HS-5 (cell line): ENCODE measurements at places on chromosomes 6 and 20.
A peak's percentile ranks its signal among the peaks of the same experiment; 100 is the strongest.

- peak; percentile 18 for DNase-seq
These were observed 31.7 kb upstream of the IL20RA start for GRCh38 chr6:137076277-137077068.

- no peak for DNase-seq
These were observed 3.0 kb downstream of the FNDC11 start for GRCh38 chr20:63556873-63557478.

- DNase-seq: no peak
These were observed 1247.9 kb upstream of the MAP3K7 start for GRCh38 chr6:91834813-91835212.

DNA sequence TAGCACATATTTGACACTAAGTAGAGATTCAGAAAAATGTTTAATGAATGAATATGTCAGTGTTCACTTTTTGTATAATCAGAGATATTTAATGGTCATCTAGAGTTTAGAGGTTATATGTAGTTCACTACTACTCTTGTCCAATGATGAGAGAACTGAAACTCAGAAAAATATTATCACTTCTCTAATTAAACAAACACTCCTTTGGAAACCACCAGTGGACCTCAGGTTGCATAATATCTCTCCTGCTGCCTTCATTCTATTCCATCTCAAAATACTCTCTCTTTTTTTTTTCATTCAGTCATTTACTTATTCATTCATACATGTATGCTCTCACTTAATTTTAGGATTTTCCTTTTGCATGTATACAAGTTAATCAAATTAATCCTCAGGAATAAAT, 423.1 kb upstream of the RNF217 start:
- no peak for DNase-seq

DNA sequence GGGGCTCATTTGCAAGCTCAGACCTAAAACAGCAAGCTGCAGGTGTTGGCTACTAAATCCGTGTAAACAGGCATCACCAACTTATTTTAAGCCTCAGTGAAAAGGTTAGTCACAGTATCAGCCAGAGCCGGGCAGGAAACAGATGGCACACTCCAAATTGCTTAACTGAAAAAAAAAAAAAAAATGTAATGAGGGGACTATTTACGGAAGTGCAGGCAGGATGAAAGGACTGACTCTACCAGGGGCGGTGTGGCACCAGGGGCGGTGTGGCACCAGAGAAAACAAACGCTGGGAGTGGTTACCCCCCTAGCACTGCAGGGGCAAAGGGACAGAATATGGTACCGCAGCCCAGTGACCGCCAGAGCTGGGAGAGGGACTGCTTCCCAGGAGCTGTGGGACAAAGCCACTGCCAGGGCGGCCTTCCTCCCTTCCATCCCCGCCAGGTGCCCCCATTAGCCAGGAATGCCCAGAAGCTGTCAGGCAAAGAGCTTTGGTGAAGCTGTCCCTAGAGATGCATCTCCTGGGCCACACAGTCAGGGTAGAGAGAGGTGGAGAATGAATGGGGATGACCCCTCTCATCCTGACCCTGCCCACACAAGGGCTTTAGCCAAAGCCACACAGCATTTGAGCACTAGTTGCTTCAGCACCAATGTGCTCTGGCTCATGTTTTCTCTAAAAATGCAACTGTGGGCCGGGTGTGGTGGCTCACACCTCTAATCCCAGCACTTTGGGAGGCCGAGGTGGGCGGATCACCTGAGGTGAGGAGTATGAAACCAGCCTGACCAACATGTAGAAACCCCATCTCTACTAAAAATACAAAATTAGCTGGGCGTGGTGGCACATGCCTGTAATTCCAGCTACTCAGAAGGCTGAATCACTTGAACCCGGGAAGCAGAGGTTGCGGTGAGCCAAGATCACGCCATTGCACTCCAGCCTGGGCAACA, 39.6 kb upstream of the GFOD1 start:
- DNase-seq: no peak

GRCh38 chr20:25018841-25019240, 26.3 kb upstream of the APMAP start:
- DNase-seq: no peak

DNA sequence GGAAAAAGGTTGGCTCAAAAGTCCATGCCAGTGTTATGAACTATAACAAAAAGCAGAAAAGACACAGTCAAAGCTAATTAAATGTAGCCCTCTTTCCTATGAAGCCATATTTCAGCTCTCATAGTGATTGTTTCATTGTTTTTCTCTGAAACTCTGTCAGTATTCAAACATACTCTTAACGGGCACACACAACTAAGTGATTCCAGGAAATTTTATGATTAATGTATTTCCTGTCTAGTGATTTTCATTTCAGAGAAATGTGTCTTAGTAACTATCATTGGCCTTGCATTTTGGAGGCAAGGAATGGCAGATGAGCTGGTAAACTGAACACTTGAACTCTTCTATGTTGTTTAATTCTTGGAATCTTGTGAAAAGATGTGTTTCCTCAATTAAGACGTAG, 68.0 kb downstream of the CLVS2 start:
- DNase-seq: no peak

DNA sequence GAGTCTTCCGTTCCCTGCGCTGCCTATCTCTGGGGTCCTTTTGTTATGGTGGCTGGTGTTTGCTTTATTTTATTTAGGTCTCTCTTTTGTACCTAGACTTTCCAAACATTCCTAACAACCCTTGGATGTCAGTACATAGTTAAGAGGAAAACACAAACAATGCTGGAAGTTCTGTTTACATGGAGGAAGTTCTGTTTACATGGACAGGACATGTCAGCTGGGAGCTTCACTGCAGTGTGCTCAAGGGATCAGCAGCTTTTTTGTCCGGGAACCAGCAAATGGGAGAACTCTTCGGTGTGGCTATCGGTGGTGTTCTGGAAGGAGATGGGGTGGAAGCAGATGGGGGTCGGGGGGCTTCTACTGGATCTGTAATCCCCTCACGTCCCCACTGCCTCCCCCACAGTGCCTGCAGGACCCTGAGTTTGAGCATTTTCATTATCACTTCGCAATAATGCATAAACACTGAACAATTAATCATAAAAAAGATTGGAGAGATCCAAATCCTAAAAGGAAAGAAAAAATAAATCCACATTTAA, 2.7 kb downstream of the SERPINB6 start:
- DNase-seq: no peak

DNA sequence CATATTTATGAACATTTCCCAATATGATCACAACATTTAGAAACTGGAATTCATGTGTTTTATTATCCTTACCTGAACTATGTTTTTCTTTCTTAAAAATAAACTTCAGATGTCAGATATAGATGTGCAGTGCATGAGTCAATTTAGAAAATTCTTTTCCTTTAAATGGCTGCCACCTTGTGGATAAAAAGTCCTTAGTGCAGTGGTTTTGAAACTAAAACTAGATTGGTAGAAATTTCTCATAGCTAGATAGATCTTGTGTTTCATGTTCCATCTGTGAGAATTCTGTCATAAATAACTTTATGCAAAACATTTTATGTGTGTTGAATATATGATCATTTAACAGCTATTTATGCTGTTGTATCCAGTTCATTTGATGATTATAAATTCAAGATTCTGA, 134.9 kb downstream of the KLHL32 start:
- DNase-seq: no peak

- no peak for DNase-seq
These were observed 497 bp downstream of the ACSS1 start for GRCh38 chr20:25057234-25058050.

- no peak for DNase-seq
These were observed 32.8 kb downstream of the PPP1R14C start for GRCh38 chr6:150175586-150176151.

DNA sequence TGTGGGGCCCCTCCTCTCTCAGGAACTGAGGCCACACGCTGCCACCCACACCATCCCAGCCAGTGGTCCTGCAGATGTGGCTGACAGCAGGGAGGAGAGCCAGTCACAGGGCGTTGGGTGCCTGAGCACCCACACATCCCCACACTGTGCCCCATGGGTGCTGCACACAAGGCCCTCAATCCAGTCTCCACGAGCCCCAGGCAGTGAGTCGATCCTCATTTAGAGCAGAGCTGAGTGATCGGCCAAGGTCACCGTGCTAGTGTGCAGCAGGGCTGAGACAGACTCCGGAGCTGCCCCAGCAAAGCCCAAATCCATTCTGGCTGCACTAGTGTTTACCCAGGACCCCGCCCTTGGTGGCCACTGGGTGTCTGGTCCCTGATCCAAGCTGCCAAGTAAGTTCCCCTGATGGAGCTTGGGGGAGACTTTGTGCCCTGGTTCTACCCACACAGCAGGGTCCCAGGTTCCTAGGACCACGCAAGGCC, 9.0 kb downstream of the C20orf203 start:
- no peak for DNase-seq

GRCh38 chr6:110590821-110591351, 114.5 kb upstream of the SLC22A16 start:
- DNase-seq: peak; percentile 13

DNA sequence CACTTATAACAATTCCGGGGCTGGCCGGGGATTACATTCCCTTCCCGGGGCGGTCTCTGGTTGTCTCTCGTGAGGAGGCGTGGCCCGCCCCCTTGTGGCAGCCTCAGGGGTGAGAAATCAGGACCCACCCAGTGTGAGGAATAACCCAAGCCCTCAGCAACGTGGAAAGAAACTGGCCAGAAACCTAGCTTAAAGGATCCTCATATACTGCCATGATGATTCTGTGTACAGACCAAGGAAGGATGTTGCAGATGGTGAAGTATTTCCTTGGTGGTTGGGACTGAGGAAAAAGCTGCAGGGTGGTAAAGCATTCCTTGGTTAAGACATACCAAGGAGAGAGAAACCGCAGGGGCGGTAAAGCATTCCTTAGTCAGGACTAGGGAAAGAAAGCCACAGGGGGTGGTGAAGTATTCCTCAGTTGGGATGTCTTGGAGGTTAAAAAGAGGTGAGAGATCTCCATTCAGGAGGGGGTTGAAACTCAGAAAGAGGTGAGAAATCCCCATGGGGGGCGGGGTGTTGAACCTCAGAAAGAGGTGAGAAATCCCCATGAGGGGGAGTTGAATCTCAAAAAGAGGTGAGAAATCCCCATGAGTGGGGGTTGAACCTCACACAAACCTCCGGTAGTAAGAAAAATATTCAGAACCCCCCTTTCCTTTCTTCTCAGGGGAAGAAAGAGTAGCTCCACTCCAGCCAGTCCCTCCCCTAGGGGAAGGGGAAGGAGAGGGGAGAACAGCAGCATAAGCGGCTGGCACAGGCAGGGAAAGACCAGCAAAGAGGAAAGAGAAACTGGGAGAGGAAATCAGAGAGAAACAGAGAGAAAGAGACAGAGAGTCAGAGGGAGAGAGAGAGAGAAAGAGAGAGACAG, 238.1 kb downstream of the RNGTT start:
- no peak for DNase-seq

- no peak for DNase-seq
These were observed 1080.7 kb upstream of the MAP3K7 start for GRCh38 chr6:91667596-91667995.

DNA sequence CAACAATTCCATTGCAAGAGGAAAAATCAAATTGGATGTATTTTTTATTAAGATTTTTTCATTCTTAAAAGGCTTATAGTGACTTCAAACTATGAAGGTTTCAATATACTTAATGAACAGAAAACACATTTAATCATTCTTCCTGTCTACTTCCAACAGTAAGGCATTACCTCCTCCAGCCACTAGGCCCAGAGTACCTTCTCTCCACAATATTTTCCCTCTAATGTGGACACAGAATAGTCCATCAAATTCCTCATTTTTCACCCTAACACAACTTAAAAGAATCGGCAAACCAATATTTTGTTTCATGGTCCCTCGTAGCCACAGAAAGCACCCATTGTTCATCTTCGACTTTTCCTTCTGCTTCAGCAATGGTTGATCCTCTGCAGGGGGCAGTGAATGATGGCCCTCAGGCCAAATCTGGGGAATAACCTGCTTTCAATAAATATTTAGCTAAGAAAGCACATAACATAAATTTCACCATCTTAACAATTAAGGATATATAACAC, 335.4 kb upstream of the ID4 start:
- no peak for DNase-seq

DNA sequence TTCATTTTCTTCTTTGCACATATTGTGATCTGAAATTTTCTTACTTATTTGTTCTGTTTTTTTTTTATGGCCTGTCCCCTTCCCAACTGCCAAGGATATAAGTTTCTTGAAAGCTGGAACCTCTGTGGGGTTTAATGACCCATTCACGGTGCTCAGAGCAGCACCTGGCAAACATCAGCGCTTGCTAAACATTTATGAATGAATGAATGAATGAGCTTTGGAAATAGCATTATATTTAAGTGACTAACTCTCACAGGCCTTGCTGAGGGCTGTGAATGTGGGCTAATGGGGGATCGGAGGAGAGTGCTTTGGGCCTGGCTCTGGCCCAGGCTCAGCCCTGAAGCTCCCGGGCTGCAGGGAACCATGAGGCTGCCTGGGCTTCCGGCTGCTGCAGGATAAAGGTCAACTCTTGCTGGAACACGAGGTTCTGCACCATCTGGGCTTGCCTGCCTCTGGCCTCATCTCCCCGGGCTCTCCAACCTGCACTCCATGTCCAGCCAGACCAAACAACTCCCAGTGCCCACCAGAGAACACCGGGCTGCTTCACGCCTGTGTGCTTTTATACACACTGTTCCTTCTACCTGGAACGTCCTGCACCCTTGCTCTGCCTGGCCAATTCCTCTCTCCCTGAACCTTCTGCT, 14.6 kb upstream of the ARMC12 start:
- no peak for DNase-seq

DNA sequence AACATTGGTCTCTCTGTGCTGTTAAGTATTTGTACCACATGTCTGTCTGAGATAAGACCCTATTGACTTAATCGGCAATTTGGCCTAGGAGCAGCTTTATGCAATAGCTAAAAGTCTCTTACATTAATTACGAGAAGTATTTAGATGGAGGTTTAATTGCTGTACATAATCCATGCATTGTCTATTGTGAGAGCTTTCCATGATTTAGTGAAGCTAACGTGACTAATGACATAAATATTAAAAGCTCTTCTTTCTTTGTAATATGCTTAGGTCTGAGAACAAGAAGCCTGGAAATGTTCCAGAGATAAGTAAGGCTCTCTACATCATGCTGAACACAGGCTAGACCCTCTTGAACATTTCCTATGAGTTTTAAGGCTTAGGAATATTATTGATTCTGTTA, 32.7 kb upstream of the FAM83B start:
- DNase-seq: no peak

DNA sequence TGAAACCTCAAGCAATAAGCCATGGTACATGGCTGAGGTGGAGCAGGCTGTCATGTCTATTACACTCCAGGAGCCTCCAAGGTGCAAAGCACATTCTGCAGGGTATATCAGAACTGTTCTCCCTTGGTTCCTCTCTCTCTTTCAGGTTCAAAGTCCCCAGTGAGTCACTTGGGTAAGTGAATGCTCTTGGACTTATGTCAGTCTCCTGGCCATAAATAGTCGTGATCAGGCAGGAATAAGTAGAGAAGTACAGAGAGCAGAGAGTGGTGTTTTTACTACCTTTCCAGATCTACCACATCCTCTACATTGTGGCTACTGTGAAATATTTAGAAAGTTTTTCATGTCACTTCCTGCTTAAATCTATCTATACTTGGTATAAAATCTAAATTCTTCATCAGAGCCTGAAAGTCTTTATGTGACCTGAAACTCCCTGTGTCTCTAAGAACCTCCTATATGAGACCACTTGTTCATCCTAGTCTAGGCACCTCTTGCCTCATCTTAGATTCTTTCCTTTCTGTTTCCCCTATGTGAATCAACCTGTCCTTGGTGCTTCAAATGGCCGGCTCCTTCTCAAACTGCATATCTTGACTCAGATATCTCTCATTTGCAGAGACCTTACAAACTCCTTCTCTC, 1077.6 kb upstream of the MAP3K7 start:
- DNase-seq: no peak
